Naive thymus-derived CD8-positive, alpha-beta T cell (primary cell): ENCODE measurements at places on chromosomes 3 and 15. TPM values are rescaled to one million over a fixed set of nuclear protein-coding genes. Genes with fewer than 3 reads are reported as not detected.

ALDH1A2 gene
- total RNA-seq, result not detected

- H3K4me3 ChIP-seq, result no peak overlapping the region
- H3K4me1 ChIP-seq, result peaks cover 30% of the 10 kb centered on the region
- no peak for DNase-seq
- H3K36me3 ChIP-seq, result no peaks in the 10 kb centered on the region
- H3K27ac ChIP-seq, result peak overlapping the region; percentile 57
- H3K27me3 ChIP-seq, result peaks cover 4% of the 10 kb centered on the region
Observed at GRCh38 chr3:157063926-157064325, 96.0 kb downstream of the CCNL1 start.

STRA6 gene
- not detected for total RNA-seq

GRCh38 chr3:29335438-29335837, 54.6 kb downstream of the RBMS3 start:
- no peak overlapping the region for H3K27ac ChIP-seq
- no peaks in the 10 kb centered on the region for H3K36me3 ChIP-seq
- no peaks in the 10 kb centered on the region for H3K4me1 ChIP-seq
- no peaks in the 10 kb centered on the region for H3K27me3 ChIP-seq
- DNase-seq, result no peak
- no peak overlapping the region for H3K4me3 ChIP-seq

GRCh38 chr3:69665026-69665737, 74.1 kb upstream of the MITF start:
- H3K36me3 ChIP-seq, result no peaks in the 10 kb centered on the region
- no peak for DNase-seq
- H3K4me1 ChIP-seq, result no peaks in the 10 kb centered on the region
- H3K27ac ChIP-seq, result no peak overlapping the region
- H3K4me3 ChIP-seq, result no peak overlapping the region
- H3K27me3 ChIP-seq, result peaks cover 3% of the 10 kb centered on the region

DNA sequence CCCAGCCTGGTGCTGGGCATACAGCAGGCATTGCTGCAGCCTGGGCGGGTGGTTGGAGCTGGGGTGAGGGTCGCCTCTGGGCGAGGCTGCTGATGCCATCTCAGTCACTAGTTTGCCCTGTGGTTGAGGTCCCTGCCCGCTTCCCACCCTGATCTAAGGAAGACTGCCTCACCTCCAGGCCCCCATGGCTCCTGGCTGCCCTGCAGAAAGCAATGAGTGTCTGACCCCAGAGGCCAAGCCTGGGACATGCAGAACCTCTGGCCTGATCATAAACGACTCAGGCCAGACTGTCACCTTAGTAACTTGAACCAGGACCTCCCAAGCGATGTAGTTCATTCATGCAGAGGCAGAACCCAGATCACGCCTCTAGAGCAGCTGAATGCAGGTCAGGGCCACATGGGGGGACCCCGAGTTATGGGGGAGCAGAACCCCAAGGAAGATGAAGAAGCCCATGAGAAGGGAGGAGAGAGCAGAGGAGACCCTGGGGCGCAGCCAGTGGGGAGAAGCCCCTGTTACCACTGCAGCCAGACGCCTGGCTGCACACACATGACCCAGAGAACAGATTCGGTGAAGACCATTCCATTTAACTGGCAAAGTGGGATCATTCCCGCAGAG, 213.9 kb downstream of the TBC1D2B start:
- H3K36me3 ChIP-seq, result no peaks in the 10 kb centered on the region
- H3K27me3 ChIP-seq, result no peaks in the 10 kb centered on the region
- H3K4me3 ChIP-seq, result no peak overlapping the region
- no peaks in the 10 kb centered on the region for H3K4me1 ChIP-seq
- no peak for DNase-seq
- H3K27ac ChIP-seq, result no peak overlapping the region

GRCh38 chr15:84828086-84828908, 11.1 kb downstream of the ALPK3 start:
- H3K4me1 ChIP-seq, result no peaks in the 10 kb centered on the region
- H3K36me3 ChIP-seq, result no peaks in the 10 kb centered on the region
- no peak overlapping the region for H3K4me3 ChIP-seq
